ENCODE measurements at places on chromosomes 4 and X. TPM values are rescaled to one million over a fixed set of nuclear protein-coding genes. Genes with fewer than 3 reads are reported as not detected.

- DNase-seq: no peak
These were observed 81.4 kb downstream of the PRR32 start for GRCh38 chrX:126900937-126901336.

DNA sequence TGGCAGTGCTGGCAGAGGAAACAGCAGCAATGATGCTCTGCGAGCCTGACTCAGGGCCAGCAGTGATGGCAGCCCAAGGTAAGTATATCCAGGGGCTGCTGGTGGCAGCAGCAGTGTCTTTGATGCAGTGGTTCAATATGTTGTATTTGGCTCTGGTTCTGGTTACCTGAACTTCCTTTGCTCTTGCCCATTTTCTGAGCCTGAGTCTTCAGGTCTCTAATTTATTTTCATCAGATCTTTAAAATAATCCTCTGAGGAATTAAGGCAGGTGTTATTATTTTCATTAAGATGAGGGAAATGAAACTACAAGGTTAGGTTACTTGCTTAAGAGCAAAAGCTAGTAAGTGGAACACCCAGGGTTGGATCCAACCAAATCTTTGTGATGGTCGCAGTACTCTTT lies 102.8 kb upstream of the BMP2K start:
- no peak for DNase-seq

DNA sequence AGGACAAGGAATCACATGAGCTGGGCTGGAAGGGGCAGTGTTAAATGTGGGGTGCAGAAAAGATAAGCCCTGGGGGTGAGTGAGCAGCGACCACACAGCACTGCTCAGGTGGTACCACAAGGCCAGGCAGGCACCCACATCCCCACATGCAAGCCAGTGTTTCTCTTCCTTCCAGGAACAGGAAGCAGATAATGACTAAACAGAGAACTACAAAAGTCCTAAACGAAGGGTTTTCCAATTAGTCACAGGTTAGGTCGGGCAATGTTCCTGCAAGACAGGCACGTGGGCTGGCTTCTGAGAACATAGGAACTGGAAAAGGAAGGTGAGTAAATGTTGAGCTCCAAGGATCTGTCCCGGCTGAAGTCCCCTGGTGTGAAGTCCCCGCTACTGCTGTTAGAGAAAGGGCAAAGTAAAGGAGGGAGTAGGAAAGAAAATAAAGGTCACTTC lies 19.5 kb downstream of the RELL1 start:
- peak; percentile 95 for DNase-seq

GRCh38 chrX:7926501-7926900 lies 712 bp downstream of the PNPLA4 start:
- peak; percentile 0 for DNase-seq

DNA sequence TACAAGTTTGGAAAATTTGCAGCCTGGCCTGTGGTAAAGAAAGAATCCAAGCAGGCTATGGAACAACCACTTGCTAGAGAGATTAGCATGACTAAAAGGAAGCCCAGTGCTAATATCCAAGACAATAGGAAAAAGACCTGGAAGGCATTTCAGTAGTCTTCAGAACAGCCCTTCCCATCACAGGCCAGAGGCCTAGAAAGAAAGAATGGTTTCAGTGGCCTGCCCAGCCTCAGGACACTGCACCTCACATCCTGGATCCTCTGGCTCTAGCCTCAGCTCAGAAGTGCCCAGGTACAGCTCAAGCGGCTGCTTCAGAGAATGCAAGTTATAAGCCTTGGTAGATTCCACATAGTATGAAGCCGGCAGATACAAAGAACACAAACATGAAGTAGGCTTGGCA lies 449.8 kb upstream of the AR start:
- DNase-seq: no peak

GRCh38 chr4:165106518-165106917 lies 6.1 kb downstream of the TMEM192 start:
- no peak for DNase-seq

The TNMD gene
- total RNA-seq: not detected

The DMRTC1B gene
- not detected for total RNA-seq

The ATOH1 gene
- not detected for total RNA-seq

The HTR2C gene
- total RNA-seq: not detected

The ADGRG2 gene
- under 0.01 TPM for total RNA-seq

The BMX gene
- not detected for total RNA-seq
